ENCODE measurements at places on chromosomes 12 and 14.

DNA sequence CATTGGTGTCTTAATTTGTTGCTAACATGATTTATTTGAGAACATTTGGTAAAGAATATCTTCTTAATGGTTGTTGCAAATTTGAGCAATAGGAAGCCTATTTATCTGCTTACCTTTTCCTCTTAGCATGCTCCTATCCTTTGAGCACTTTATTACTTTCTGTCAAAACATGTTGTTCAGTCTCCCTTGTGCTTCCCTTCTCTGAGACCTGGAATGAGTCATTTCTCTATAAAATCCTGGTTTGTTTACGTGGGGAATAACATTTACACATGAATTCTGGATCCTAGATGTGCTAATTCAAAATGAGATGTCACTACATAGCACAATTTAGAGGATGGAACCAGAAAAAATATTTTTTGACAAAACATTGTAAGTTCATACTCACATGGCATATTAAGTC, 844.0 kb upstream of the LRFN5 start:
- DNase-seq, result no peak

DNA sequence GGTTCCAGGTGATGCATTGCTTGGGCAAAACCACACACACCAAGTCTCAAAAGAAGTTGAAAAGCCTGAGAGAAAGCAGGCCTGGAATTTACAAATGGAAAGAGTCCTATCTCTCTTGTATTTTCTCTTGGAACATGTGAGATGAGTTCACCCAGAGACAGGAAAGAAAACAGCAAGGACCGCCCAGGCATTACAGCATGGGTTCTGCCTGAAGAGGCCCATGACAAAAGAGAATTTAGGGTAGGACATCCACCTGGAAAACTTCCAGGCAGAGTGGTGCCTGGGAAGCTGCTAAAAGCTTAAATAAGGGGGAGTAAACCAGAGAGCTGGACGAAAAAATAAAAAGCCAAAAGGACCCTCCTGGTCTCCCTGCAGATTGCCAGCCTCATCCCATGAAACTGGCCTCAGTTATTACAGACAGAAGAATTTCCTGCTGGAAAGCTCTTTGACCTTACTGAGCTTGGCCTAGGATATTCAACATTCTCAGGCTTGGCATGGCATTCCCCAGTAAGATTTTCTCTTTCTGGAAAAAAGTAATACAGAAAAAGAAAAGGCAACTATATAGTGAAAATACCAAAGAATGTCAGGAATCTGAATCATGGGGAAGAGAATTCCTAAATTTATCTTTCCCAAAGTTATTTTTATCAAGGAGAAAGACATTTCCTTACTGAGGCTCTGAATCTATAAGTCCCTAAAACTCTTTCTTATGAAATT, 121.3 kb upstream of the NUDT4 start:
- no peak for DNase-seq

GRCh38 chr12:122893208-122894153, 2.4 kb downstream of the VPS37B start:
- DNase-seq, result no peak

DNA sequence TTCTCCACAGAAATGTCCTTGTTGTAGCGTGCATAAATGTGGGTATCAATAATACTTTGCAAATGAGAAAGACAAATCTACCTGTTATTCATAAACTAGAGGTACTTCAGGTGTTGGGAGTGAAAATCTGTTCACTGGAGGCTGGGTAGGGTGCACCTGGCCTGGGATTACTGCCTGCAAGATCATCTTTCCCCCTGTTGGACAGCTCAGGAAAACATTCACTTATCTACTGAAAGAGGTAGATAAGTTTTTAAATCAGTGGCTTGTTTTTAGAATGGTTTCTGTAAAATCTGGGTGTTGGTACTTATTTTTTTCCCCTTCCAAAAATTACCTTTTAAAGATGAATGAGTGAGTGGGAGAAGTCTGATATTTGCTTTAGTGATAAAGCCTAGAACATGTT, 95.6 kb downstream of the DIP2B start:
- DNase-seq, result no peak

DNA sequence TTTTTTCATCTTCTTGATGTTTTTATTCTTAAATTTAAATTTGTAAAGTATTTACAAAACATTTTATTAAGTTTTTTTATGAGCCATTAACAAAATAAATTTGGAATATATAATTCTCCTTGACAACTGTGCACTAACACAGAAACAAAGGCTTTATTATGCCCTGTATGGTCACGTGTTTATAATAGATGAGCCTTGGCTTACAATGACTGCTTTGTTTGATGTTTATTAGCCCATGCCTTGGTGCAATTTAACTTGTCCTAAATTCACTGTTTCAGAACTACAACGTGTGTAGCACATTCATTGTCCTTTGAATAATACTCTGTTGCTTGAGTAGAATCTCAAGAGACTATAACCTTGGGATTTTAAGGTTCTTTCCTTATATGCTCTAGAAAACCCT, 59.8 kb downstream of the CNTN1 start:
- DNase-seq, result no peak

DNA sequence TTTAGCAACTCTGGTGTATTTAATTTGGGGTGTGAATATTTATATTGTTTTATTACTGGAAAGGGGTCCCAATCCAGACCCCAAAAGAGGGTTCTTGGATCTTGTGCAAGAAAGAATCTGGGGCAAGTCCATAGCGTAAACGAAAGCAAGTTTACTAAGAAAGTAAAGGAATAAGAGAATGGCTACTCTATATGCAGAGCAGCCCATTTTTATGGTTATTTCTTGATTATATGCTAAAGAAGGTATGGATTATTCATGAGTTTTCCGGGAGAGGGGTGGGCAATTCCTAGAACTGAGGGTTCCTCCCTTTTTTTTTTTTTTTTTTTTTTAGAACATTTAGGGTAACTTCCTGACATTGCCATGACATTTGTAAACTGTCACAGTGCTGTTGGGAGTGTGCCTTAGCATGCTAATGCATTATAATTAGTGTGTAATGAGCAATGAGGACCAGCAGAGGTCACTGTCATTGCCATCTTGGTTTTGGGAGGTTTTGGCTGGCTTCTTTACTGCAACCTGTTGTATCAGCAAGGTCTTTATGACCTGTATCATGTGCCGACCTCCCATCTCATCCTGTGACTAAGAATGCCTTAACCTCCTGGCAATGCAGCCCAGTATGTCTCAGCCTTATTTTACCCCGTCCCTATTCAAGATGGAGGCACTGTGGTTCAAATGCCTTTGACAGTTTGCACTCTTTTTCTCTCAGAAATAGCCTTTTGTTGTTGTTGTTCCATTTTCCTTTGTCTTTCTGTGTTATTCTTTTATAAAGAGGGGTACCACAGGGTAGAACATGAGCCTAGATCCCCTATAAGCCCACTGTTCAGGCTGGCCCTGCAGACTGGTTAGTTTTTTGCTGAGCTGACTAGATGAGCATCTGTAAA, 75.5 kb upstream of the DCD start:
- no peak for DNase-seq

DNA sequence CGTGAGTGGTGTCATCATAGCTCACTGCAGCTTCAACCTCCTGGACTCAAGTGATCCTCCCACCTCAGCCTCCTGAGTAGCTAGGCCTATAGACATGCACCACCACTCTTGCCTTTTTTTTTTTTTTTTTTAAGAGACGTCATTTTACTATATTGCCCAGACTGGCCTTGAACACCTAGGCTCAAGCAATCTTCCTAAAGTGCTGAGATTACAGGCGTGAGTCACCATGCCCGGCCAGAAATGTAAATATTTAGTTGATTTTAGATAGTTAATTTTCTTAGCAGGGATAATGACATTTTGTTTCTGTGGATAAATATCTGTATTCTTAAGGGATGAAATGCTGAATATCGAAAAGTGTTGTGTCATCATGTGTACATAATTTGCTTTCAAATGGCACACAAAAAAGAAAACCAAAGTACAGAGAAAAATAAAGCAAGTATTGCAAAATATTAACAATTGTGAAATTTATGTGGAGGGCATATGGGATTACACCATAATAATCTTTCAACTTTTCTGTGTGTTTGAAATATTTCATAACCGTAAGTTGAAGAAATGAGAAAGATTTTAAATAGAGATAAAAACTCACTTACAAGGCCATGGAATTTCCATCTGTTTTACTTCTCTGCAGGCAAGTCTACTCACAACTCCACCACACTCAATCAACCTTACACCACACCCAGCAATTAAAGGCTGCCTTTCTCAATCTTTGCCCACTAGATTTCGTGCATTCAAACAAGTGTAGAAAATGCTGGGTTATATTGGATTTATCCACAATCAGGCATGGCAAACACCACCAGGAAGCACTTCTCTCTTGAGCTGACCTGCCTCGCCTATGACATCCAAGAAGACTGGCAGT, 93.7 kb downstream of the SPTSSA start:
- DNase-seq, result no peak

DNA sequence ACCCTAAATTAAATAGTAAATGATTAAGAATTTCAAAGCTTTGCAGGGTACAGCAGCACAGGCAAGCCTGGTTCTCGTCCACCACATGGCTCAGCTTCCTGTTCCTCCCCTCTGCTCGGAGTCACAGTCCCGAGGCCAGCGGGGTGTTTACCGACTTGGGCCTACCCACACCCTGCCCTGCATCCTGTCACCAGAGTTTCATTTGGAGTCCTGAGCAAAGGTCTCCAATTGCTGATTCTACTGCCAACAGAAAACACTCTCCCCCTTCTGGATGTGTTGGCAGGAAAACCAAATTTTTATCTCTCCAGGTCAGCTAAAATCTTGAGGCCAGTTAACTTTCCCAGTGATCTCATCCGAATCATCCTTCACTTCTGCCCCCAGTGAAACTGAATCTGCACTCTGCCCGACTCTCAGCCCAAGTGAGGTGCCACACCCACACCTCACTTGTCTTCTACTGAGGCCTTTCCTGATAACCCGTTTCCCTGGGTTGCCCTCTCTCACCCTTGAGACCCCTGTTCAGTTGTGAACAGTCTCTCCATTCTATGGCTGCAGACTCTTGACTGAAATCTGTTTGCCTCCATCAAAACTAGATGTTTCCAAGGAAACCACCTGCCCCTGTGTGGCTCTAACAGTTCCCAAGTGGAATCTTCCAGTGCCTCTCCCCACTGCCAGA, 71.2 kb downstream of the VCPKMT start:
- DNase-seq, result peak; percentile 32

GRCh38 chr14:47606566-47606965, 68.8 kb downstream of the MDGA2 start:
- DNase-seq, result no peak

DNA sequence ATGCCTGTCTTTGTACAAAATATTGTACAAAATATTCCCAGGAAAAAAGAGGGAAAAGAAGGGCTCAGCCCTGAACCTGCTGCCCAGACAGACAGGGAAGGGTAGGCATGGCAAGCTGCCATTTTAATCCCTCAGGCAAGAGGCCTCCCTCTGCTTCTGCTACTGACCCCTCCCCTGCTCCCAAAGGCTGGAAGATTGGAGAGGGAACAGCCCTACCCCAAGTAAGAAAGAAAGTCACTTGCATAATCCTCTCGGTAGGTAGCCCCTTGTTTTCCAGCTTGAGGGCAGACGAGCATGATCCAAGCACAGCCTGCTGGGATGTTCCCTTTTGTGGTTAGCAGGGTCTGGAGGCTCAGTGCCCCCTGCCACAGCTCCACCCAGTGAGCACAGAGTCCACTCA, 20.7 kb downstream of the ADCY6 start:
- no peak for DNase-seq

DNA sequence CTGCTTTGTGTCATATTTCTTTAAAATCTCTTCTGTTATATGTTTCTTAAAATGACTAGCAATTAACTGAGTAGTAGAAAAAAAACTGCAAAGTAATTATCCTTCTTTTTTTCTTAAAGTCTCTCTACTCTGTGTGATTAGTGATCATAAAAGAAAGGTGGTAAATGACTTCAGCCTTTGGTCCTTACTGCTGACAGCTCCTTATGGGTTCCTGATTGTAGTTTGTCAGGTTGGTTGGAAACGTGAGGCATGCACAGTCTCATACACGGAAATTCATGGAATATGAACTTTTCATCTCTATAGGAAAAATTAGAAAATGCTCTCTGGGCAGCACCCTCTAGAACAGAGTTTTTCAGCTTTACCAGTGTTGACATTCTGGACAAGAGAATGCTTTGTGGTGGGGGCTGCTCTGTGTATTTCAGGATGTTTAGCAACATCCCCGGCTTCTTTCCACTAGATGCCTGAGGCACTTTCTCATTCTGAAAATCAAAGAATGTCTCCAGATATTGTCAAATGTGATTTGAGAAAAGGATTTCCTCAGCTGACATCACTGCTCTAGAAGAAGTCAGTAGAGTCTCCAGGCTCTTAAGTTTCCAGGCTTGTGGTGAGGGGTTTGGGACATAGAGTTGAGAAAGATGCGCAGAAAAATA, 121.0 kb downstream of the PIK3C2G start:
- DNase-seq, result no peak

DNA sequence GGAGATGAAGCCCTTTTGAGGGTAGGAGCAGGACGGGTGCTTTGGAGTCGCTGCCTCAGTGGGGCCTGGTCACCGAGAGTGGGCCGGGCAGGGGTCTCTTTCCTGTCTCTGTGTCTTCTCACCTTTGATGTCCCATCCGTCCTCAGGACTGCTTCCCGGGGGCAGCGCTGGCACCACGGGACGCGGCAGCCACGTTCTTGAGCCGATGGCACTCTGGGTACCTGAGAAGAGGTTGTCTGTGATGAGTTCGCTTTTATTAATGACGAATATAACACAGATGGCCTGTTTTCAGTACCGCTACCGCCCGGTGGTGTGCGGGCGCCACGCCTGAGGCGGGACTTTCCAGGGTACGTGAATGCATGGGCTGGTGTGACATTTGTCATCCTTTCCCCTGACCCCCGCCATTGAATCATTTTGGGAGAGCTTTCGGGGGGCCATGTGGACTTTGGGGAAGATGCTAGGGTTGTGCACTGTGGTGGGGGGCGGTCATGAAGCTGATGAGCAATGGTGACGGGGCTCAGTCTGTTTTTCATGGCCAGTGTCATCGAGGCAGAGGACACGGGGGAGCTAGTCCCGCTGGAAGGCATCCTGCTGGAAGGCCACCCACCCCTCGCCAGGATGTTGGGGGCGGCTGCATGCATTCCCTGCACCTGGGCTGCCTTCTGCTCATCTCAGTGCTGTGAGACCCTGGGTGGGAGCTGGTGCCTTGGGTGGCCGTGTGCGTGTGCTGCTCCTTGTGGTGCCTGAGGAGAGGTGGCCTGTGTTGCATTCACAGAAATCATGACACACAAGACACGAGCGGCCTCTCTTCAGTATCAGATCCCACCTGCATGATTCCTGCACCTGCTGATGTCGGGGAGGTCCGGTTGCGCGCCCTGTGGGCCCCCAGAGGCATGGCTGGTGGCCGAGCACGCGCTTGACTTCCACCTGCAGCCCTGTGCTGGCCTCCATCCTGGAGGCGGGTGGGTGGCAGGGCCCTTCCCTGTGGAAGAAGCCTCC, 162.5 kb upstream of the RTL1 start:
- DNase-seq, result no peak

Data from esophagus squamous epithelium (tissue), 5 donors.